Tongue (tissue), 3 donors: ENCODE measurements at places on chromosomes 4 and X.

- no peak for DNase-seq
Observed at GRCh38 chr4:113052379-113052951, 3.0 kb downstream of the ANK2 start.

DNA sequence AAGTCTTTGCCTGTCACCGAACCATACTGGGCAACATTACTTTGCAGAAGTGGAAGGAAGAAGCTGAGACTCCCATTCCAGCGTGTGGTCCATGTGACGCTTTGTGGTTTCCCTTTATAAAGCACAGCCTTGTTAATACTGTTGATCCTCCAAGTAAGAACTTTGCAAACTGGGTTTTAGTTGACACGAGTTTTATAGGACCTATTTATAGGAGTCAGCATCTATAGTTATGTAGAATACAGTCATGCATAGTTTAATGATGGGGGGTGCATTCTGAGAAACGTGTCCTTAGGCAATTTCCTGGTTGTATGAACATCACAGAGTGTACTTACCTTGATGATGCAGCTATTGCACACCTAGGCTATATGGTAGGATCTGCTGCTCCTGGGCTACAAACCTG, 1879.4 kb upstream of the TENM3 start:
- no peak for DNase-seq

DNA sequence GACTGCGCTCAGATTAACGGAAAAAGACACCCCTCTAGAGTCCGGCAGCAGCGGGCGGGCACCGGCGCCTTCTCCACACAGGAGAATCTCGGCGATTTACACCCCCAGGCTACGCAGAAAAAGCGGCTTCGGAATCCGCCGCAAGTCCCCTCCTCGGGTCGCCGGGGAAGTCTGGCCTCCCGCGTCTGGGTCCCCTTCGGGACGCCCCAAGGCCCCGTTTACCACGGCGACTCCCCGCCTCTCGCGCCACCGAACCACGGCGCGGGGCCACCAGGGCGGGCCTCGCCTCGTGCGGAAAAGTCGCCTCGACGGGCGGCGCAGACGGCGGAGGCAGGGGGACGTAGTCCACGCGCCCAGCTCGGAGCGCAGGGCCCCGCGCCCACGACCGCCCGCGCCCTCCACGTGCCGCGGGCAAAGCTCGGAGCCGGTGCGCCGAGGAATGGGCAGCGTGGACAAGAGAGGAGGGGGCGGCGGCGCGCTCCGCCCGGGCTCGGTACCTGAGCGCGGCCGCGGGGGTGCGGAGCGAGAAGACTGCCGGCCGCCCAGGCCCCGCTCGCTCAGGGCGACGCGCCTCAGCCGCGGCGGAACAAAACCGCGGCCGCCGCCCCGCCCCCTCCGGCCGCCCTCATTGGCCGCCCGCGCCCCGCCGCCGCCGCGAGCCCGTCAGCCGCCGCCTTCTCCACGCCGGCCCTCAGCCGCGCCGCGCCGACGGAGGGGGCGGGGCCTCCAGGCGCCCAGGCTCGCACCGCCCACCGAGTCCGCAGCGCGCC, at the start of gene FAM53A:
Gene FAM53A (minus strand): TSS at position 578 of the 770 bp plus-strand sequence. CDS start 15,572 bp downstream, outside the sequence.
- peak; percentile 94 for DNase-seq

GRCh38 chr4:98639108-98639507, 19.3 kb downstream of the TSPAN5 start:
- no peak for DNase-seq

GRCh38 chr4:130608121-130608520, 1512.2 kb downstream of the C4orf33 start:
- no peak for DNase-seq

GRCh38 chrX:153516073-153516472, 1.4 kb upstream of the ATP2B3 start:
- DNase-seq: no peak

DNA sequence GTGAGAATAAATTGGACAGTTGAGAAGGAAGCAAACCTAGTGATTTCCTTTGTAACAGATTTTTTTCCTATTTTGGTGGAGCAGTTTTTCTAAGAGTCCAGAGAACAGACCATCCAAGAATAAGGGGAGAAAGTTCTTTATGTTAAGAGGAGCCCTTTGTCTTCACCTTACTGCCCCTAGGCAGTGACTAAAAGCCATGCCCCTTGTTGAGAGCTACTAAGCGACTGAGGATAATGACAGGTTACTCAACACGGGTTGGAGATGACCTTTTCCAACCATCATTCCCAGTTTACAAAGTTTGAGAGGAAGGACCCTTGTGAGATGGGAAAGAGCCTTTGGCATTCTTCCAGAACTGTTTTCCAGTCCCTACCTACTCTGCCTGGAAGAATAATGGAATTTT, 3.2 kb downstream of the CCDC160 start:
- DNase-seq: no peak

- no peak for DNase-seq
Observed at GRCh38 chr4:8238515-8239053, 31.0 kb upstream of the HTRA3 start.

- DNase-seq: no peak
Observed at GRCh38 chrX:45502396-45502795, 301.7 kb upstream of the DIPK2B start.

DNA sequence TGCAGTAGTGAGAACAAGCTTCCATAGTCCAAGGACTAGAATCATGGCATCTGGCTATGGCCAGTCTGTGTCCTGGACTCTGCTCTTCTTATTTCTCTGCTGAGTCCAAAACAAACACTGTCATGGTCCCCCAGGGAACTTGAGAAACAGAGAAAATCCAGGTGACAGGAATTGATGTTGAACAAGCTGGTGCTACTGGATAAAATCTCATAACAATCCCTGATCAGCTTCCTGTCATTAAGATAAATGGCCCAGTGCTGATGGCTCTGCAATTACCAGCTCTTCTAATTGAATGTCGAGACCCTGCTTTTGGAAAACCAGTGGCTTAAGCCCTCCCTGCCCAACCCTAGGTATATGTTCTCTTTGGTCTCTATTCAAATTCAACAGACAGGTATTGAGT, 58.8 kb upstream of the ARHGAP36 start:
- DNase-seq: no peak

GRCh38 chr4:171876636-171877035, 63.4 kb downstream of the GALNTL6 start:
- DNase-seq: no peak

- DNase-seq: no peak
Observed at GRCh38 chrX:150201391-150201790, 161.7 kb upstream of the MAMLD1 start.

DNA sequence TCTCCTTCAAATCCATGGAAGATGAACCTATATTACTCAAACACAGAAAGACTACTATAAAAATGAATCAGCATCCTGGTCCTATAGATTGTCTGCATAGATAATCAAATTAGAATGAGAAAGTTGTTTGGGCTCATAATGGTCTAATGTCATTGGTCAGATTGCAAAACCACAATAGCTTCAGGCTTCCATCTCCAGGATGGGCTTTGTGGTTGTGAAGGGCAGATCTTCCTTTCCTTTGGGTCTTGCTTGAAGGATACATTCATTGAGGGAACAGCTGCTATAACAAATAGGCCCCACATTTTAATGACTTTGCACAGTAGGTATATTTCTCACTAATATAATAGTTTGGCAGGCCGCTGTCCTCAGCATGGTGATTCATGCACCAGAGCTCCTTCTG, 94.3 kb downstream of the REPS2 start:
- DNase-seq: no peak

DNA sequence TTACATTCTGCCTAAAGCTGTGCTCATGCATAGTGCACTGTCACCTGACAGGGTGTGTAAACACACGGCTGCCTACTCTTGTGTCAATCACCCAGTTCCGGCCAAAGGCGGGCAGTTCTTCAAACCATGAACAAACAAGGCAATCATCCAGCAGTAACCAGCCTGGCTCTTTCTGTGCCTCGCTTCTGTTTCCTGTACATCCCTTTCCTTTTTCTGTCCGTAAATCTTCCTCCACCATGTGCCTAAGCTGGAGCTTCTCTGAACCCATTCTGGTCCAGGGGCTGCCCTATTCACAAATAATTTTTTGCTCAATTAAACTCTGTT, 60.8 kb upstream of the CBR4 start:
- peak; percentile 22 for DNase-seq

GRCh38 chr4:6233929-6234328, 33.6 kb upstream of the JAKMIP1 start:
- DNase-seq: no peak

- no peak for DNase-seq
Observed at GRCh38 chr4:81898862-81899504, 427.3 kb upstream of the RASGEF1B start.

GRCh38 chr4:129897111-129897510, 801.2 kb downstream of the C4orf33 start:
- DNase-seq: no peak

- DNase-seq: peak; percentile 38
Observed at GRCh38 chrX:68421636-68422035, 11.7 kb downstream of the OPHN1 start.

- no peak for DNase-seq
Observed at GRCh38 chr4:127648061-127648460, 15.3 kb downstream of the INTU start.

- no peak for DNase-seq
Observed at GRCh38 chr4:67892905-67893304, 9.1 kb upstream of the TMPRSS11D start.

- no peak for DNase-seq
Observed at GRCh38 chr4:130233377-130234047, 1137.6 kb downstream of the C4orf33 start.

DNA sequence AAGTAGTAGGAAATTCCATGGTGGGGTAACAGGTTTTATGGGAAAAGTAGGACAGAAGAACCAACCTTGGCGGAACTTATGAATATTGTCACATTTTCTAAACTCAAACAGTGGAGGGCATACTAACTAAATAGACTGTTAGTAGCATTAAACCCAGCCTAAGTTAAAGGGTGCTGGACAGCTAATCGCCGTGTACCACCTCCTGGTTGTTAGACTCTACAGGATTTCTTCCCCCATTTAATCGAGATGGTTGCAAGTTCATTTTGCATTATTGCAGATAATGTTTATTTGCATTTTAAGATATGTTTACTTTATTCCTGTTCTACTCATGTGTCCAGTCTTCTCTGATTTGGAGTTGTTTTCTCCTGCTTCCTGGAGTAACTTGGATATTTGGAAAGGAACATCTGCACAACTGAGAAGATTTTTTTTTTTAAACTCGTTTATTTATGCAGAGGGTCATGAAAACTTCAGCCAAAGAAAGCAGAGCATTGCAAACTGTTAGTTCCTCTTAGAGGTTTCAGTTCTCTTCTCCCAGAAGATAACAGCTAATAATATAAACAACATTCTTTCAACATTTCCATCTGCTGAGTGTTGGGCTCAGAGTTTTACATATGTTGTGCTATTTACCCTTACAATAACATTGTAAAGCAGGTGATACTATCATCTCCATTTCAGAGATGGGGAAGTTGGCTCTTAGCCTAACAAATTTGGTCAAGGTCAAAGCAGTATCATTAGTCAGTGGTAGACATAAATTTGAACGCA, 51.5 kb upstream of the TBC1D9 start:
- DNase-seq: peak; percentile 35

DNA sequence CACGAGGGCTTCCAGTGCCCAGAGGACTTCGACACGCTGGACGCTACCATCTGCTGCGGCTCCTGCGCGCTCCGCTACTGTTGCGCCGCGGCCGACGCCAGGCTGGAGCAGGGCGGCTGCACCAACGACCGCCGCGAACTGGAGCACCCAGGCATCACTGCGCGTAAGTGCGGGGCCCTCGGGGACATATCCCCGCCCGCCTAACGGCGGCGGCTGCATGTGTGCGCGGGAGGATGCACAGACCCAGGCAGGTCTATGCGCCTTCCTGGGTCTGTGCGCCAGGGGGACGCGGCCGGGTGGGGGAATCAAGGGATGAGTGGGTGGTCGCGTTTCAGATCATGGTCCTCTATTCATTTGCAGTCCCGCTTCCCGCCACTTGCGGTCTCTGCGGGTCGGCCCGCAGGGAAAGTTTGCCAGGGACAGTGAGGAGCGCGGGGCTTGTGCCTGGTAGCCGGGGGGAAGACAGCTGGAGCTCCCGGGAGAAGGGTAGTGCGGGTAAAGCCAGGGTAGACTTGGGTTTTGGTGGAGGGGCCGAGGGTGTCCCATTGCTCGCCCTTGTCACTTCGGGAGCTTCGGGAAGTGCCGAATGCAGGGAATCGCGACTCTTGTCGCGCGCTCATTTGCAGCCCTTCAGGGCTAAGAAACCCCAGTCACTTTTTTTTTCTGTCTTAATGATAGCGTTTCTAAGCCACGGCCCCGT, 1.0 kb downstream of the SHISA3 start:
- DNase-seq: peak; percentile 26

DNA sequence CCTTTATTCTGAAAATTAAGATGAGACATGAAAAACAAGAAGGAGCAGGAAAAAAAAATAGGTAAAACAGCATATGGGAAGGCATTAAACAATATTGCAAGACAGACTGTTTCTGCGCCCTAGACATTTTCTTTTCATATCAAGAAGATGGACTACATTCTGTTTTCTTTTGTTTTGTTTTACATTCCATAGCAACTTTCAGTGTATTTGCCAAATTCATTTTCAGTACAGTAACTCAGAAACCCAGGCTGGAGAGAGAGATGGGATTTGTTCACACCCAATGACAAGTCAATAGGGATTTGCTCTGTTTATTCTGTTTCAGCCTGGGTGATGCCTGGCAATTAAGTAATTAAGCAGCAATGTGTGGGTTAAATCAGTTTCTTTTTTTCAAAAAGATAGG, 892.8 kb upstream of the DIAPH2 start:
- peak; percentile 10 for DNase-seq

DNA sequence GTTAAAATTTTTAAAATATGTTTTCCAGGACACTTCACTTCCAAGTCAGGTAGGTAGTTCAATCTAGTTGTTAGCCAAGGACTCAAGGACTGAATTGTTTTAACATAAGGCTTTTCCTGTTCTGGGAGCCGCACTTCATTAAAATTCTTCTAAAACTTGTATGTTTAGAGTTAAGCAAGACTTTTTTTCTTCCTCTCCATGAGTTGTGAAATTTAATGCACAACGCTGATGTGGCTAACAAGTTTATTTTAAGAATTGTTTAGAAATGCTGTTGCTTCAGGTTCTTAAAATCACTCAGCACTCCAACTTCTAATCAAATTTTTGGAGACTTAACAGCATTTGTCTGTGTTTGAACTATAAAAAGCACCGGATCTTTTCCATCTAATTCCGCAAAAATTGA, 49.7 kb downstream of the XIAP start:
- DNase-seq: no peak

DNA sequence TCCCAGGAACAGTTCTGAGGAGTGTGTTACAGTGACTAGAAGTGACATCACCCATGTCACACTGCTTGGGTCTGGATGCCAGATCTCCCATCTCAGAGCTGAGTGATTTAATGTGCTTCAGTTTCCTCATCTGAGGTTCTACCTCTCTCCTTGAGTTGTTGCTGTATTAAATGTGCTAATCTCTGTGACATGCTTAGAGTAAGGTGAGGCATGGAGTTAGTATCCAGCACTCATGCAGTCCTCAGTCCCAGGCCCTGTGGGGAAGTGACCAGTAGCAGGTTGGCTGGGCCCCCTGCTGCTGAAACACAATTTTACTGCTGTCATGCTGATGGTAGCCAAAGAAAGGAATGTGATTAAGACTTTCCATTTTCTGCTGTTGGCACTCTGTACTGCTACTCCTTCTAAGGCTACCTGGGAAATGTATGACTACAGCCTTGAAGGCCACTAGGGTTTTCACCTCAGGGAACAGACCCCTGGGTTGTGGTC, 639.6 kb downstream of the MID1IP1 start:
- no peak for DNase-seq

- DNase-seq: no peak
Observed at GRCh38 chrX:47690175-47690574, 31.2 kb upstream of the UXT start.
